Activated naive CD4-positive, alpha-beta T cell treated with Interleukin-2 at 50 U/mL for 16 hours (primary cell): ENCODE measurements at places on chromosomes 7 and 10.

GRCh38 chr7:137475966-137476365 is 132.4 kb upstream of the PTN start:
- no peak for DNase-seq

DNA sequence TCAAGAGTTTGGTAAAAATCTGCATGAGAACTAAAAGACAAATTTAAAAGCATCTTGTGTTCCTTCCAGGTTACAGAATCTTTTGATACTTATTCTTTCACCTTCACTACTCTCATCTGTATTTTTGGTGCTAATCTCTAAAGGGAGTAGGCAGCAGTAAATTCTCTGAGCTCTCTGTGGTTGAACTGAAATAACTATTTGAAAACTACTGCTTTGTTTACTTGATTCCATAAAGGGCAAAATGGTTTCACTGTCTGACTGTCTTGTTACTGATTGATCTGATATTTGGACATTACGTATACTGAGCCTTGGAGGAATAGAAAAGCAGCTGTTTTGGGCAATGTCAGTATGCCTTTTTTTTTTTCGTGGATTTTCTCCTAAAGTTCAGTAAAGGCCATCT is 103.3 kb downstream of the CHRM2 start:
- no peak for DNase-seq

DNA sequence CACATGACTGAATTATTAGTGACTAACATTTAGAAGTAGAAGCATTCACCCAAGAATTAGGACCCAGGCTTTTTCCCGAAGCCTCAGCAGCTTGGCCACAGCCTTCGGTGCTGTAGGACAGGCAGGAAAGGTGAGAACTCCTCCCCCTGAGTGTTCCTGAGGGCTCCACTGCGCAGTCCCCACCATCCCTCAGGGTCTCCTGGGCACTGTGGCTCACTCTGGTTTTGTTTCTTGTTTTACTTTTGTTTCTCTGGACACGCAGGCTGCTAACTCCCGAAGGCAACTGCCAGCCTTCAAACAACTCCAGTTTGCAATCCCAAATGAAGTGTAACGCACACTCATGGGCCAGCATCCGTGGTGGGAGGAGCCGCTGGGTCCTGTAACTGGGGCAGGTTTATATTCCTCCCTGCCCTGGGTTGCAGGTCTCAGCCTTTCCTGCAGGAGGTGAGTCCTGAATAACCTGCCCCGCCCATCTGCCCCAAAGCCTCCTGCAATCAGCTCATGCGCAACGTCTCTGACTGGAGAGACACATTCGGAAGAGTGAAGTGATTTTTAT is 492.9 kb downstream of the PTPRN2 start:
- no peak for DNase-seq

DNA sequence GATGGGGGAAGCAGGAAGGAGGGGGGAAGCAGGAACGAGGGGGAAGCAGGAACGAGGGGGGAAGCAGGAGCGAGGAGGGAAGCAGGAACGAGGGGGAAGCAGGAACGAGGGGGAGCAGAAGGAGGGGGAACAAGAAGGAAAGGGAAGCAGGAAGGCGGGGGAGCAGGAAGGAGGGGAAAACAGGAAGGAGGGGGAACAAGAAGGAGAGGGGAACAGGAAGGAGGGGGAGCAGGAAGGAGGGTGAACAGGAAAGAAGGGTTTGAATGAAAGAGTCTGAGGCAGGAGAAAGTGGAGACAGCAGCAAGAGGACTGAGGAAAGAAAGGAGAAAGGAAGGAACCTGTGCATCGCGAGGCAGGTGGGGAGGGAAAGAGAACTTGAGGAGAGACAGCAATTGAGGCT is 256.6 kb downstream of the PTEN start:
- DNase-seq: no peak

- no peak for DNase-seq
Measured at GRCh38 chr7:132576721-132577085, 433 bp upstream of the PLXNA4 start.

DNA sequence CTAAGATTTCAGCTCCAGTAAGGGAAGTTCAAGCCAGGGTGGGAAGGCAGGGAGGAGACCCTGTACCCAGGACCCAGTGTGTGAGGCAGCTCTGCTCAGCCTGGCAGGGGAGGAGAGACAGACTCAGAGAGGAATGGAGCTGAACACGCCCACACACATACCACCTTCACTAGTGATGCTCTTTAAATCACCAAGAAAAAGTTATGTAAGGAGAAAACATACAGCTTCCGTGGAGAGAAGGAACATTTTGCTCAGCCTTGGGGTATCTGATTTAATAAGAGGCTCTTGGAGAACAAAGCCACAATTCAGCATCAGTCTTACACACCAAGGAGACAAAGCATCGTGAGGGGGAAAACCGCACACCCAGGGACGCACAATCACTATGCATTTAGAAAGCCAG is 62.9 kb downstream of the PRKAG2 start:
- DNase-seq: no peak

DNA sequence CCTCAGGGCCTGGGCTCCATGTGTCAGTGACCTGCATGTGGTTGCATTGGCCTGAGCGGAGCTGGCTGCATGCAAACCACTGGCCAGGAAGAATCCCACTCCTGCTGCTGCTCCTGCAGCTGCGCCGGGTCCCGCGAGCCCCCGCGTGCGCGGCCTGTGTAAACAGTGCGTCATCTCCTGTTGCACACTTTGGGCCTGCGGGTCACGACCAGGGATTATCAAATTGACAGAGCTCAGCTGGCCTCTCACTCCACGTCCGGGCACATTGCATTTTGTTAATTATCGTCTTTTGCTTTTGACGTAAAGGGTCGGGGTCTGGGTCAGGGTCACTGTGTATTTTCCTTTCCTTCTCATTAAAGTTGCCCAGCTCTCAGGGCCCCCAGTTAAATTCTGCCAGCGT is 132.6 kb downstream of the RGS10 start:
- DNase-seq: no peak

- DNase-seq: no peak
Measured at GRCh38 chr10:80908611-80909010, 370.9 kb downstream of the SH2D4B start.

DNA sequence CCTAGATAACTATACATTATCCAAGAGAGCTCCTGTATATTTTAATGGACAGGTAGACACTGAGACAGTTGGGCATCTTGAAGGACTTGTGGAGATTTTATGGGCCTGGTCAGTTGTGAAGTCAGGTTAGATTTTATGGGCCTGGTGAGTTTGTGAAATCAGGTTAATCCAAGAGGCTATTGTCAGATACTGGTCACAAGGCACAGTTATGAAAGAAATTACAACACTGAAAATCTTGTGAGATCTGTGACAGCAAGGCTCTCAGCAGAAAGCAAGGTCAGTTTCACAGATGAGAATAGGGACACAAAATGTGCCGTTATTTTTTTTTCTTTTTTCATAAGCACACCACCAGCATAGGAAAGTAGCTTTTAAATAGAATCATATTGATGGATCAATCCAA is 167.6 kb downstream of the VTI1A start:
- DNase-seq: no peak

GRCh38 chr10:67079126-67079525 is 153.3 kb downstream of the LRRTM3 start:
- no peak for DNase-seq
